Dermis blood vessel endothelial cell (primary cell): ENCODE measurements at places on chromosomes 11 and 22. TPM values are rescaled to one million over a fixed set of nuclear protein-coding genes. Genes with fewer than 3 reads are reported as not detected.

PLA2G3 gene
- total RNA-seq, result not detected in 2 replicates

OR5A1 gene
- under 0.01 TPM in 1 of 2 replicates, not detected in the other for total RNA-seq

MAJIN gene
- total RNA-seq, result 0.17 TPM in 1 of 2 replicates, not detected in the other

TMEM151A gene
- total RNA-seq, result not detected in 2 replicates

MRPL23 gene
- 74.5 and 128 TPM in 2 replicates for total RNA-seq

MUC2 gene
- total RNA-seq, result not detected in 2 replicates

OR4A47 gene
- not detected in 2 replicates for total RNA-seq

MIAT gene
- total RNA-seq, result 0.19 and 0.34 TPM in 2 replicates
